Immature natural killer cell (primary cell): ENCODE measurements at places on chromosomes 2 and 18. TPM values are rescaled to one million over a fixed set of nuclear protein-coding genes. Genes with fewer than 3 reads are reported as not detected.

The TRAK2 gene
- polyA plus RNA-seq = 14.4 TPM

The PCARE gene
- polyA plus RNA-seq = not detected

The CPO gene
- polyA plus RNA-seq = not detected

The QPCT gene
- polyA plus RNA-seq = 0.91 TPM

The POTEJ gene
- polyA plus RNA-seq = not detected

The CPLX4 gene
- polyA plus RNA-seq = not detected

The C2orf92 gene
- 0.37 TPM for polyA plus RNA-seq

The TDRD15 gene
- not detected for polyA plus RNA-seq

The MBD2 gene
- polyA plus RNA-seq = 3.7 TPM

The PARD6G gene
- not detected for polyA plus RNA-seq

The ABCG5 gene
- not detected for polyA plus RNA-seq

The CROCC2 gene
- polyA plus RNA-seq = not detected

The GALNT3 gene
- polyA plus RNA-seq = 7.4 TPM

The ADGRF3 gene
- polyA plus RNA-seq = not detected

The SERPINB12 gene
- not detected for polyA plus RNA-seq

The MTHFD2 gene
- 25.8 TPM for polyA plus RNA-seq

GRCh38 chr2:118841828-118842461, 5.5 kb downstream of the EN1 start:
- DNase-seq = no peak

- no peak for DNase-seq
These were observed 8.4 kb upstream of the PRKCE start for GRCh38 chr2:45643095-45643494.

GRCh38 chr2:28325567-28326468, 66.8 kb upstream of the FOSL2 start:
- no peak for DNase-seq

- peak; percentile 55 for DNase-seq
These were observed 29.8 kb downstream of the B3GNT7 start for GRCh38 chr2:231425291-231425810.

DNA sequence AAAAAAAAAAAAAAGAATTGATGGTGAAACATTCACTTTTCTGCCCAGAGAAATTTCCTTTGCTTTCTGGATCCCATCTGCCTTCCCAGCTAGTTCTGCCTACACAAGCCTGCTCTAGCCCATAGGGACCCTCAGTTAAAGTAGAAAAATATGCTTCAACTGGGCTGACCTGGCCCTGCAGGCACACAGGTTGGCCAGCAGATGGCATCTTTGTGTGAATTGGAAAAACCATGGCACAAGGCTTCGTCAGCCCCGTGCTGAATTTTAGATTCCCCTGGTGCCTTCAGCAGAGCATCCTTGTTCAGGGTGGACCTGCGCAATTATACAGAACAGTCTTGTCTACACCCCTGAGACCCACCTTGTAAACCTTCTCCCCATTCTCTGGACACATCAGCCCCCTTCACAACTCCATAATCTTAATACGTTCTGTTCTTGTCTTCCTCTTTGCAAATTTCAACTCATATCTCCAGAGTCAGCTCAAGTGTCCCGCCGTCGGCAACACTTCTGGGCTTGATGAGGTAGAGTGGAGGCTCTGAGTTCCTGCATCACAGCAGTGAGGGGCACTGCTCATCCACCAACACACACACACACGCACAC, 114.5 kb downstream of the INSIG2 start:
- peak; percentile 45 for DNase-seq

DNA sequence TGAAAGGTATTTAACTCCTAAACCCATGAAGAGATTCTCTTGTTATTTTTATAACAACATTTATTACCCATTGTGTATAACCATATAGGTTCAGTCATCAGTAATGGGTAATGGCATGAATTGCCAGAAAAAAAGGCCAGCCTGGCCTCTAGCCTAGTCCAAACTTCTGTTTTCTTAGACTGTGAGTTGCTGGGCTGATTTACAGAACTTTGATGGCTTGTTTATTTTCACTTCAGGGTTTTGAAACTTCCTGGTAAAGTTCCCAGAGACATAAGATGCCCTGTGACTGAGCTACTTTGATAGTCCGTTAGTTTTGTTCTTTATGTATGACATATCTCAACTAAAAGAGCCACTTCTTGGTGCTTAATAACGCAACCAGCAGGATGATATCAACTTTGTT, 164.8 kb downstream of the METTL4 start:
- no peak for DNase-seq

- DNase-seq = no peak
These were observed 62.6 kb upstream of the TGFA start for GRCh38 chr2:70616168-70616694.

- no peak for DNase-seq
These were observed 368.7 kb downstream of the CDH19 start for GRCh38 chr18:66235206-66235605.

- DNase-seq = no peak
These were observed 9.6 kb upstream of the DPYSL5 start for GRCh38 chr2:26838121-26838906.

DNA sequence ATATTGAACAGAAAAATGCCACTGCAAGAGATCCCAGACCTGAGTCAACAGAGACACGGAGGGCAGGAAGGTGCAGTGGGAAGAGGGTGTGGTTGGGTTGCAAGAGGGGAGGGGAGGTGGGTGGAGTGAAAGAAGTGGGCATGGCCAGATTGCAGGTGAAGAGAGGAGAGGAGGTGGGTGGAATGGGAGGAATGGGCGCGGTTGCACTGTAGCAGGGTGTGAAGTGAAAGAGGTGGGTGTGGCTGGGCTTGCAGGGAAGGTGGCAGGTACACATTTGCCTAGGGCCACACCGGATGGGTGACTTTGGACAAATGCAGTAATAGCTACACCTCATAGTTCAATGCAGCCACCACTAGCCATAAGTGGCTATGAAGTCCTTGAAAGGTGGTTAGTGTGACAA, 71.1 kb downstream of the DOCK10 start:
- no peak for DNase-seq

- DNase-seq = no peak
These were observed 616.6 kb upstream of the FSHR start for GRCh38 chr2:49770919-49771318.

- DNase-seq = no peak
These were observed 8.8 kb upstream of the AQP4 start for GRCh38 chr18:26874283-26874682.

- no peak for DNase-seq
These were observed 204.5 kb upstream of the LRATD1 start for GRCh38 chr2:14428056-14428455.

GRCh38 chr2:5482929-5483331, 209.3 kb upstream of the SOX11 start:
- no peak for DNase-seq

- DNase-seq = no peak
These were observed 37.6 kb upstream of the CD226 start for GRCh38 chr18:69985239-69985638.

- DNase-seq = no peak
These were observed 98.2 kb downstream of the BABAM2 start for GRCh38 chr2:27988718-27989117.

DNA sequence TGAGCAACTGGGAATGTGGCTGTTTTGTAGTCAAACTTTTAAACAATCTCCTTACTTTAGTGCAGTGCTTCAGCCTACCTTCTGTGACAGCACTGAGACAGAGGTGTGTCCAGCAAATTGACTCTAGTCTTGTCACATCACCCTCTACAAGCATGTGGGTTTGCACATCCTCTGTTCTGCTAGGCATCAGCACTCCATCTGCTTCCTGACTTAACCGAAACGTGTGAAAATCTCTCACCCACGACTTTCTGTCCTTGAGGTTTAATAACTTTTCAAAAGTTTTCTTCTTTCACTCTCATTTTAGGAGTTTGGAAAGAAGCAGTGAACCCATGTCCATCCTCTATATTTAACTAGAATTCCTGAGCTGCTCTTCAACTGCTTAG, 42.6 kb downstream of the TTR start:
- peak; percentile 65 for DNase-seq

DNA sequence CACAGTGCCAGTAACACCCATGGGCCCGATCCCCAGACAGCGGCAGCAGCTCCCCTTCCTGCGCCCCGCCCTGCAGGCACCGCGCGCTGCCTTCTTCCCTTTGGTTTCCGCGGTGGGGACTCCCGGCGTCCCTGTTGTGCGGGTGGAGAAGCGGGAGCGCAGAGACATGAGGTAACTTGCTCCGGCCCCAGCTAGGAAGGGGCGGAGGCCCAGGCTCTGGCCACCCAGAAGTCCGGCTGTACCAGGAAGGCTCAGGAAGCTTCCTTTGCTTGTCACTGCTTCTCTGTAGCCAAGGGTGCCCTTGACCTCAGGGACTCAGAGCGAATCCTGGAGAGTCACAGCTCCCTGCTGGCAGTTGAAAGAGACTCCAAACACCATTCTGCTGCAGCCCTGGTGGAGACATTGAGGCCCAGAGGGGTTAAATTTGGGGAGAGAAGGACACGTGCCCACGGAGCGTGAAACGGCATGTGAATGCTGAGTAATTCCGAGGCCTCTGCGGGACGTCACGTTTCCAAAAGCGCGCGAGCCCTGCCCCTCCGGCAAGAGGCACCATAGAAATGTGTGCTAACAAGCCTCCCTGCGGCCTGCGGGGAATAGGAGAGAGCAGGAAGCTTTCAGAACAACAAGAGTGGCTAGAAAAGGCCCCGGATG, 6.7 kb upstream of the ADCY3 start:
- peak; percentile 24 for DNase-seq

- peak; percentile 66 for DNase-seq
These were observed 4.8 kb upstream of the STAT4 start for GRCh38 chr2:191155608-191156071.

- no peak for DNase-seq
These were observed 126.0 kb downstream of the LPIN1 start for GRCh38 chr2:11872247-11872947.

- DNase-seq = no peak
These were observed 48.6 kb upstream of the FHL2 start for GRCh38 chr2:105447476-105447875.

GRCh38 chr2:19868701-19869580, 32.8 kb downstream of the TTC32 start:
- peak; percentile 55 for DNase-seq

DNA sequence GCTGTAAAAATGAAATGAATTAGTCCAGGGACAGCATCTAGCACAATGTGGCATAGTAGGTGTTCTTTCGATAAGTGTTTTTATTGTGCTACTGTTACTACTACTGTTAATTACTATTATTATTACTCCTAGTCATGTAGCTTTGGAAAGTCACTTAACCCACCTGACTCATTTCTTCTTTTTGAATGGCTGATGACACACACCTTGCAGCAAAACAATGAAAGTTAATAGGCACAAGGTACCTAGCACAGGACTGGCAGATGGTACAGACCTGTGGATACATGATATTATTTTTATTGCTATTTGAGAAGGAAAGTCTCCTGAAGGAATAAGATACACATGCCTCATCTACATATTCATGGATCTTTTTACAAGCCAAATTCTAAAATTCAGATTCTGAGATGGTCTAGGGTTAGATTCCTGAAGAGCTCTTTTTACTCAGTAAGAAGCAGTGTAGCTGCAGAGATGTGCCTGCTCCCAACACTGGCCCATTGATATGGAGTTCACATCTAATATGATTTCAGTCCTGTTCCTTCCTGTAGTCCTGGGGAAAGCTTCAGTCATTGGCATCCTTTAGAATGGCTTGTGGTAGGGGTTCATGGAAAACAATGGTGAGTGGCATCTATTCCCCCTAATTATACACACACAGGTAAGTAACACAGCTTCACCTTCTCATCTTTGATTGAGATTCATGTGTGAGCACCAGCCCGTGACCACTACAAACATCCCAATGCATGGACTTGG, 7.9 kb upstream of the ERMN start:
- DNase-seq = no peak

GRCh38 chr2:86300496-86300895, 36.9 kb downstream of the REEP1 start:
- no peak for DNase-seq

DNA sequence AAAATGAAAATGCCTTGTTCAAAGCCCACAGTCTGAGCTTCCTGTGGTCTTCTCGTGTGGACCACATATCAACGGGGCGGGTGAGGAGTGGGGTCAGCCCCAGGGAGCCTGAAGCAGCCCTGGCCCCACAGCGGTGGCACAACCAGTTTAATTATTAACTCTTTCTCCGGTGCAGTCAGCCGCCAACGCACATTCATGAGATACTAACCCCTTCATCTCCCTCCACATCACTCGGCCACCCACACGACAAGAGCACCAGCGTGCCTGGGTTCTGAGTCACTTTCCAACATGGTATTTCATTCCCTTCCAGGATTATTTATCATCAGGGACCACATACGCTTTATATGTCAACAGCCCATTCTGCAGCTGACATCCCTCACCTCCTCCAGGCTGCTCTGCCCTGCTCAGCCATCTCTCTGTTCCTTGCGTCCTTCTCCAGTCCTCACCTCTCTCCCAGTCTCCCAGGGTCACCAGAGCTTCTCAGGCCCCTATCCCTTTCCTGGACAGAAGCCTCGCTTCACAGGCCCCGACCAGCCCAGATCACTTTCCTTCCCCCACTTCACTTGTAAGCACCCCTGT, 48.0 kb upstream of the ID2 start:
- no peak for DNase-seq

- no peak for DNase-seq
These were observed 28.3 kb downstream of the CYBRD1 start for GRCh38 chr2:171550613-171551012.

- DNase-seq = peak; percentile 20
These were observed 68.7 kb downstream of the MTHFD2 start for GRCh38 chr2:74267068-74267467.
